ENCODE measurements at places on chromosomes 1 and 21. TPM values are rescaled to one million over a fixed set of nuclear protein-coding genes. Genes with fewer than 3 reads are reported as not detected.

- DNase-seq: no peak
Observed at GRCh38 chr21:31624181-31624580, 35.3 kb upstream of the SOD1 start.

- DNase-seq: no peak
Observed at GRCh38 chr1:88472298-88472697, 211.8 kb upstream of the PKN2 start.

DNA sequence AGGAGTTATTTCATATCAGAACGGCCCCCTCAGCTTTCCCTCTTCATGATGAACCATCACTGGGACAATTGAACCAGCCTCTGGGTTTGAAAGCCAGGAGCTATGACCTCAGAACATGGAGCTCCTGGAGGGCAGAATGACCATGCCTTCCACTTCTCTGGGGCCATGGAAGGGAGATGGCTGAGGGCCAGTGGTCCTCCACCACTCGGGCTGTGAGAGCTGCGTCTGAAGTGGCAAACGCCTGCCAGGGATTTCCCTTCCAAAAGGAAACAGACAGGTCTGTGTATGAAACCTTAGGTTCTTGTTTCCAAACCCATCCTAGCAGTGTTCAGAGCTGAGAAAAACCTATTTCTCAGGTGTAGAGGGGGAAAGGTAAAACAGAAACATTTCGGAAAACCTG is 22.5 kb downstream of the PKP1 start:
- no peak for DNase-seq

- no peak for DNase-seq
Observed at GRCh38 chr21:44881198-44881872, 7.8 kb upstream of the PTTG1IP start.

DNA sequence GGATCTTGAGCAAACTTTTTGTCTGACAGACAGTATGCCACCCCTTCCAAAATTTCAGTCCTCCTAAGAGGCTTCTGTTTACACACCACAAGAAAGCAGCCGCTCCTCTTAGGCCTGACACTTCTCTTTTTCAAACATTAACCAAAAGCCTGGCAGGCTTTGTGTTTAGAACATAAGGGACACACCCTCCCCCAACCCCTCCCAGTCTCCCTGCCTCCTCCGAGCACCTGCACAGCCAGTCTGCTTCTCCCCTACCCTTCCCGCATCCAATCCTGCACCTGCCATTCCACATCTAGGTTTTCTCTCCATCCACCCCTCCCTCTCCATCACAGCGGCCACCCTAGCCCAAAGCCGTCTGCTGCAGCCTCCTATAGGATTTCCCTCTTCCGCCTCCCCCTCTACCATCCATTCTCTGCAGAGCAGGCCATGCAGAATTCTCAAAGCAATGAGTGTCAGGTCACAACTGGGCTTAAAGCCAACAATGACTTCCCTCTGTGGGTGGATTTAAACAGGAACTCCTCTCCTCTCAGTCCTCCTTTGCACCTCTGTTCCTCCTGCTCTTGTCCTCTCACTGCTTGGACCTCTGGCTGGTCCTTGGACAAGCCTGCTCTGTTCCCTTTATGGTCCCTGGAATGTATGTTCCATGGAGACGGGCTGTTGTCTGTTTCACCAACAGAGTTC is 478.2 kb downstream of the NPHP4 start:
- DNase-seq: no peak

GRCh38 chr1:42138586-42138985 is 14.6 kb upstream of the GUCA2B start:
- DNase-seq: no peak

DNA sequence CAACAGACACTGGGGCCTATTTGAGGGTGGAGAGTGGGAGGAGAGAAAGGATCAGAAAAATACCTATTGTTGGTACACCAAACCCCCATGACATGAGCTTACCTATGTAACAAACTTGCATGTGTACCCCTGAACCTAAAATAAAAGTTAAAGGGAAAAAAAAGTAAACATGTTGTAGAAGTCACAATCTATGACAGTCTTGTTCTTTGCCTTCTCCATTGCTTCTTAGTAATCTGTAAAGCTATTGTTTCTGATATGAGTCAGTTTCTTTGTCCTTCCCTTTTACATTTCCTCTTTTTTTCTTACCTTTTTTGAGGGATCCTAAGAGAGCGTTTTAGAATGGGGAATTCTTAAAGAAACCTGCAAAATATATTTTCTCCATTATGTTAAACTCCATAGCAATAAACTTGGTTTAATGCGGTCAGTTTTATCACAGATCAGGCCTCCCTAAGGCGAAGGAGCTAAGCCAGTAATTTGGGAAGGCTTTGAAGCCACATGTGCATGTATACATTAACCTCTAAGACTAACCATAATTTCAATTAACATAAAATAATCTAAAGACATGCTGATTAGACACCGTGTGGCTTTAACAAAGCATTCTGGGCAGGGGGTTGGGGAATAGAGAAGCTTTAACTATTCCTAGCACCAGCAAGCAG is 77.8 kb upstream of the C1orf105 start:
- no peak for DNase-seq

DNA sequence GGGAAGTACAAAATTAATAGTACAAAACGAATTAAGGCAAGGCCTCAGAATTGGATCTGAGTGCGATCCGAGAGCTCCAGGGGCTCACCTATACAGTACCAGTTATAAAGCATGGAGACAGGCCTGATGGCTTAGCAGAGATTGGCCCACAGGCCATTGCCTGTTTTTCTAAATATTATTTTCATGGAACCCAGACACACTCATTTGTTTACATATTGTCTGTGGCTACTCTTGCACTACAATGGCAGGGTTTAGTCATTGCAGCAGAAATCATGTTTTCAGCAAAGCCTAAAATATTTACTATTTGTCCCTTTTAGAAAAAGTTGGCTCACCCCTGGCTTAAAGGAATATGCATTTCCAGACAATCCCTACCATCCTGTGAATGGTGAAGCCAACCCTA is 578.9 kb downstream of the PLPP3 start:
- no peak for DNase-seq

DNA sequence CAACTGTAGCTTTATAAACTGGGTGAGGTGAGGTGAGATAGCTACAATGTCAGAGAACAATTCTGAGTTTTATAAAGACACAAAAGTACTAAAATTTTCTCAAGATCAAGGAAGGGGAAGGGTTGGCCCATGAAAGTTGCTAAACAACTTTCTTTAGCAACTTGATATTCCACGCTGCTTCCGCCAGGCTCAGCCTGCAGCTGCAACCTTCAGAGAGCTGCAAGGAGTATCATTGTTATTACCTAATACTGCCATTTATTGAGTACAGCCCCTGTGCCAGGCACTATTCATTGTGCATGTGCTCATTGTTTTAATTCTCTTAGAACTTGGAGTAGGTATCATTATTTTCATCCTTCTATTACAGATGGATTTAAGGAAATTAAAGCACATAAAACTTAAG is 34.1 kb upstream of the SUCO start:
- DNase-seq: no peak

DNA sequence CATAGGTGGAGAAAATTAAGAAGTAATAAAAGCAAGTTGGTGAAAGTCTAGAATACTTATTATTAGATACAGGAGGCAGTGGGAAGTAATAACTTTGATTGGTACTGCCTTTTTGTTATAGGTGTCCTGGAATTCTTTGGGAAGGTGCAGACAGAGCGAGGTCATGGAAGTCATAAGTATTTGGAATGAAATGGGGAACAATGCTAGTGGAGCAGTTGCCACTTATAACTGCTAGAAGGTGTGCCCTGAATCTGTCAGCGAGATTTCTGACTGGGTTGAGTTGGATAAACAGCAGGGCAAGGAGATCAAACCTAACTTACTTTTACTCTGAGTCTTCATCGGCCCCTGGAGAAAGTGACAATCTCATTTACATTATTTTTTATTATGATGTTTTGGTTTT is 69.6 kb downstream of the LHX9 start:
- DNase-seq: no peak

GRCh38 chr1:5501206-5501930 is 490.9 kb downstream of the NPHP4 start:
- no peak for DNase-seq

DNA sequence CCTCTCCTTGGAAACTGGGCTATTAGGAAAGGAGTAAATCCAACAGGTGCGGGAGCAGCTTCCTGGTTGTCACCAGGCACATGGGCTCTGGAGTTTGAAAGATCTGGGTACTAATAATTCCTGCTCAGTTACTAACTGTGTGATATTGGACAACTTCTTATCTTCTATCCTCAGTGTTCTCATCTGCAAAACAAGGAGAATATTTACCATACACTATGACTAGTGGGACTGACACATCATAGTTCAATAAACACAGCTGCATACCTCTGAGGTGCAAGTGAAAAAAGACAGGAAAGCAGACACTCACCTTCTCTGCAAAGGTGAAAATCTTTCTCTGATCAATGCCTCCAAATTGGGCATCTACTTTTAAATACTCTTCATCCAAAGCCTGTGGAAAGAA is 19.7 kb downstream of the YARS1 start:
- no peak for DNase-seq

DNA sequence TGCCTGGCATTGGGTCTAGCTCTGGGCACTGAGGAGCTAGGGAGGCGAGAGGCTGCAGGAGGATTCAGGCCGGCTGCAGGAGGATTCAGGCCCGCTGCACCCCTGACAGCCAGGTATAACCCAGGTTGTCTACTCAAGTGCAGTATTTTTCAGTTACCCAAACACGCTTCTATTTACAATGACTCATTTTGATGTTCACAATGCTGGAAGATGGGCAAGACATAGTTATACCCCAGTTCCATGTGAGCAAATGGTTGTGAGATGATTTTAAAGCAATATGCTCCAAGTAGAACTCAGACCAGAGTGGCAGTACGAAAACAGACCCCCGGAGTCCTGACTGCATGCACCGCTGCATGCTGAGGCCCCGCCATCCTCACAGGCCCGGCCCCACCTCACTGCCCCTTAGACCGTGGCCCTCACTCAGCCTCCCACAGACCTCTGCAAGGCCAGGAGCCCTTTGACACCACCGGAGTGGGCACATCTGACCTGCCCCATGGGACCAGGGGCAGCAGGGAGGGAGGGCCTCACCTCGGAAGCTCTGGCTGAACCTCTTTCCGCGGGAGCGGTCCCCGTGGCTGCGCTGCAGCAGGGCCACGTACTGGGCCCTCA is 553 bp downstream of the LEFTY1 start:
- DNase-seq: no peak

DNA sequence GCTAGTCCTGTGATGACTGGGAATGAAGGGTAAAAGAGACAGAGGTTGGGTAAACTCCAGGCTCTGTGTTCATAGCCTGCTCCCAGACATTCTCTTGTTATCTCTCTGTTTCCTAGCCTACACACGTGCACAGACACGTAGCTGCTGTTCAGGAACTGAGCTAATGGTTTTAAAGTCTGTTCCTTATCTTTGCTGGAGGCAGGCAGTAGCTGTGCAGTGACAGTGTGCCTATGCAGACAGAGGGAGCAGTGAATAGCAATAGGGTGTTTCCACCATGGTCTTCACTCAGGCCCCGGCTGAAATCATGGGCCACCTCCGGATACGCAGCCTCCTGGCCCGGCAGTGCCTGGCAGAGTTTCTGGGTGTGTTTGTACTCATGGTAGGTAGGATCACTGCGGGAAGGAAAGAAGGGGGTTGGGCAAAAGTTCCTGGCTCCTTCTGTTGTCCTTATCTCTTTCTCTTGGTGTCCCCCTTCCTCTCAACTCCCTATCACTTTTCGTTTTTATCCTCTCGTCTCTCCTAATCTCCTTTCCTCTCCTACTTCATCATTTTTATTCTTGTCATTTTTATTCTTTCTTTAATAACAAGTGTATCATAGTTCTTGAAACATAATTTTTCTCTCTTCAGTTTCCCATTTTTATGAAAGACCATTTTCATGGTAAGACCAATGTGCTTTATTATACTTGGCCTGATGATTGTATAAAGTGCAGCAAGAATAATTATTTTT is at the start of gene AQP10:
TSS of gene AQP10 (plus strand) at position 212 of the 727 bp plus-strand sequence. CDS start at position 275, 63 bp downstream.
- DNase-seq: no peak

DNA sequence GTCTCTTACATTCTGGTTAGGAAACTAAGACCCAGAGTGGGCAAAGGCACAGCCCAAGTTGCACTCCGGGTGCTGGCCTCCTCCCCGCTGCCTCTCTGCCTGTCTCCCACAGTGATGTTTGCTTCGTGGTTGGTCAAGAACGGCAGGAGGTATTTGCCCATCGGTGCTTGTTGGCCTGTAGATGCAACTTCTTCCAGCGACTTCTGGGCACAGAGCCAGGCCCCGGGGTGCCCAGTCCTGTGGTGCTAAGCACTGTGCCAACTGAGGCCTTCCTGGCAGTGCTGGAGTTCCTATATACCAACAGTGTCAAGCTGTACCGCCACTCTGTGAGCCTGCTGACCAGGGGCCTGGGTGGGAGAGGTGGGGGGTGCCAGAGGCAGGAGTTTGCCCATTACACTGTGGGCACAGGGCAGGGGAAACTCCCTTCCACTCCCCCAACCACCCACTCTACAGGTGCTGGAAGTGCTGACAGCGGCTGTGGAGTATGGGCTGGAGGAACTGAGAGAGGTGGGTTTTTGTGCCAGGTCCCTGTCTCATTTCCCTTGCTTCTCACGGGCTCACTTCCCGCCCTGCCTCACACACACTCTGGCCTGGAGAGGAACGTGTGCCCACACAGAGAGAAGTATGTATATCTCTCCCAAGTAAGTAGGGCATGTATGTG is 1.9 kb downstream of the BTBD19 start:
- DNase-seq: peak; percentile 41

DNA sequence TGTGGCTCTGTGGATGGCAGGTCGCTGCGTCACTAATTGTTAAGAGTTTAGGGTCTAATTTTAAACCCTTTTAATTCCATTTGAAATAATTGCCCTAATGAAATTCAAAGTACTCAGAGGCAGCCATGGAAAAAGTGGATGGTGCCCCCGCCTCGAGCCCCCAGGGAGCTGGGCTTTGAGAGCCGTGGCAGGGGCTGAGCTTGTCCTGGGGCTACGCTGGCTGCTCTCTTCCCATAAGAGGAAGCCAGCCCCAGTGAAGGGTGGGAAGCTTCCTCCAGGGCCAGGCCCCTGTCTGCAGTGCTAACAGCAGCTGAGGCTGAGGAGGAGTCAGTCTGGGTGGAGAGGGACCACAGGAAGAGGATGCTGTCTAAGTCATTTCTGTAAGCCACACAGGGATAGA is 315.0 kb upstream of the POU3F1 start:
- no peak for DNase-seq

DNA sequence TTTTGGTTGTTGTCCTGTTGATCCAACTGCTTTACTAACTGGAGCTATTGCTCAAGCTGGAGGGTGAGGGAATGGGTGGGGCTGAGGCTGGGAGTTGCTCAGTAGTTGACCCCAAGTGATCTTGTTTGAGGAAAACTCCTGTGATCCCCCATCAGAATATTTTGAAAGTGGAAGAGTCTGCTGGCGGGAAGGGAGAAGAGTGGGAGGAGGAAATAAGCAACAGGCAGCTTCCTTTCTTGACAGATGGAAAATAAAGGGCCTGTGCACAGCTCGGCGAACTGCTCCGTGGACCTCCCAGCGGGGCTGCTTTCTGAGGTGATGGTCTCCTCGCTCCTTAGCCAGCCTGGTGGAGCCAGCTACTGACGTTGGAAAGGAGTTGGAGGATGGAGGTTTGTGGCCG is 199.1 kb upstream of the LMO4 start:
- peak; percentile 31 for DNase-seq

GPR61 gene
- 0.93 TPM for total RNA-seq

PLA2G2D gene
- total RNA-seq: not detected

CLCA4 gene
- not detected for total RNA-seq

C8B gene
- total RNA-seq: not detected

SOX13 gene
- total RNA-seq: 47.4 TPM

AVPR1B gene
- total RNA-seq: 0.11 TPM
